ENCODE measurements at places on chromosomes 7 and 10. TPM values are rescaled to one million over a fixed set of nuclear protein-coding genes. Genes with fewer than 3 reads are reported as not detected.

GRCh38 chr7:28410628-28411531 is 1.4 kb upstream of the CREB5 start:
- DNase-seq = peak; percentile 87

- no peak for DNase-seq
These were observed 448.9 kb downstream of the ADRA2A start for GRCh38 chr10:111525696-111526095.

- no peak for DNase-seq
These were observed 273.7 kb upstream of the CHRM2 start for GRCh38 chr7:136594739-136595144.

DNA sequence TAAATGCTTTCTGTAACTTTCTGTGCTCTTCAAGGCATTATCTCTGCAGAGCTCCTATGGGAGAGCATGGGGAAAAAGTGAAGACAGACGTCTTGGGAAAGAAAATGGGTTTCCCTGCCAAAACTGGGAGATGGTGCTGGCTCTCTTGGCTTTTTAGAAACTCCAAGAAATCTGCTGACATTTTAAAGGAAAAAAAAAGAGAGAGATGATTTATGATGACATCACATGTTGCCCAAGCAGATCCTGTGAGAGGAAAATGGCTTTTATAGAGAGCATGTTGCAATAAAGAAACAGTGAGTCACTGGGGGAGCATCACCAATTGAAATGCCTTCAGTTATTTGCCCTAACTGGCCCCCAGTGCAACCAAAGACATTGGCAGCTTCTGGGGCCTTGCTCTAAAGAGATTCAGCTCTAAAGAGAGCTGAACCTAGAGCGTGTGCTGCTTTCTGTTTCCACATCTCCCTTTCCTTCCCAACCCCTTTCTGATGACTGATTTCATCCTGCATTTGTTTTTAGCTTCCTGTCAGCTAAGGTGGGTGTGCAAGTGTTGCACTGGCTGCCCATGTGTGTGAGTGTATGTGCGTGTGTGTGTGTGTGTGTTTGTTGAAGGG is 37.7 kb downstream of the LRMDA start:
- DNase-seq = peak; percentile 91

GRCh38 chr10:48929413-48929990 is 10.1 kb downstream of the LRRC18 start:
- DNase-seq = no peak

The HTRA1 gene
- 216 TPM for polyA plus RNA-seq

The MRPS17 gene
- polyA plus RNA-seq = 14.6 TPM

The TET1 gene
- polyA plus RNA-seq = 4.7 TPM

The ACTA2 gene
- 2,788 TPM for polyA plus RNA-seq

The HYAL4 gene
- polyA plus RNA-seq = not detected

The PNLIPRP1 gene
- not detected for polyA plus RNA-seq

Measured in fibroblast of lung (primary cell).